Fibroblast of skin of right biceps (primary cell): ENCODE measurements at places on chromosomes 5 and 9.

DNA sequence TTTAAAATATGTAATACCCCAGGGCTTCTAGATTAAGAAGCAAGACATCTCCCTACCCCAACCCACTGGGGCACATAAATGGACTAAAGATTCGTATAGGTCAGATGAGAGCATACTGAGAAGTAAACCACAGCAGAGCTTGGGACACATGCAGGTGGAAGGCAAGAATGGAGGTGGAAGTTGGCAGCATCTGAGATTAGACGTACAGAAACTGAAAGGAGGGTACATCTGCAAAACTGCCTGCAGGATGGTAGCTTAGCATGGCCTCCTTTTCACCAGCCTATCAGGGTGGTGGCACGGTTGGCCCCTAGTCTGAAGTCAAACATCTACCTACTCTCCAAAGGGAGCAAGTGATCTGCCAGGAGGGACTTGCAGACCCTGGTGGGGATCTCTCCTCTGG lies 181.8 kb downstream of the TSSK1B start:
- no peak for DNase-seq

DNA sequence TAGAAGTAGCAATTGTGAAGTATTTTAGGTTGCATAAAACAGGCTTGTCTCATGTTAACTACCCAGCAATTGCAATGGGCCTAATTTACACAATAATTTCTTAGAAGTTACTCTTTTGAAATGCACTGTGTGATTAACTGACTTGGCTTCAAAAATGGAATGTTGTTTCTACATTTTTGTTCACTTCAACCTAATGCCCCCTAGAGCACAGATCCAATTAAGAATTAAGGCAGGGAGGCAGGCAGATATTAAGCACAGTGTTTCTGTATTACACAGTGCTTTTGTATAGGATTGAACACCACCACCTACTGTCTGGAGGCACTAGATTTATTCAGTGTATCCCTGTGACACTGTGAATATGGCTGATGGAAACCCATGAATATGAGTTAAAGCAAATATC lies 302.1 kb downstream of the FBXL17 start:
- peak; percentile 6 for DNase-seq

DNA sequence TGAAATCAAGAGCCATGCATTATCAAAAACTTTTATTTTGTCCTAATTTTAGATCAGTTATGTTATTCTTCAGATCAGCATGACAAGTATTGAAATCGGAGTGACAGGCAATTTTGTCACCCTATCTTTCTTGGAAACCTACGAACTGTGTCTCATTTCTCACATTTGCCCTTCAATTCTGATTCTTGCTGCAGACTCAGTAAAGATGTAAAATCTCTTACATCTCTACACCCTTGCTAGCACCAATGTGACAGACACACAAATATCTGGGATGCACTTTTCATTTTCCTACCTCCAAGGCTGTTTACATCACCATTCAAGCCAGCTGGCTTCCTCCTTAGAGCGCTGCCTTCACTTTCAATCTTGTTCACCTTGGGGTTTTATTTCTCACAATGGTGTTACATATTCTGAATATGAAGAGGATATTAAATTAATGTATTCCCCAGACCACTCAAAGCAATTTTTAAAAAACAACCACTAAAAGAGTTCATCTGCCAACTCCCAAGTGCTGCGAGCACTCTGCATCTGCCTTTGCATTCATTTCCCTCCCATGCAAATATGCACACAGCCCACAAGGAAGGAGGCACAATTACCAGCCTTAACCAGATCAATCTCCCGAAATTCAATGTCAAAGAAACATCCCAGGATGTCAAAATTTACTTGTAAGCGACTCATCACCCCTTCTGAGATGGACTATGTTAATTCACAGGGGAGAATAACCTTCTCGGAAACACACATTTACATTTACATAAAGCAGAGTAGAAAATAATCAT lies 164.3 kb downstream of the ENC1 start:
- no peak for DNase-seq

GRCh38 chr5:170488570-170488969 lies 15.2 kb upstream of the KCNIP1 start:
- DNase-seq: no peak

DNA sequence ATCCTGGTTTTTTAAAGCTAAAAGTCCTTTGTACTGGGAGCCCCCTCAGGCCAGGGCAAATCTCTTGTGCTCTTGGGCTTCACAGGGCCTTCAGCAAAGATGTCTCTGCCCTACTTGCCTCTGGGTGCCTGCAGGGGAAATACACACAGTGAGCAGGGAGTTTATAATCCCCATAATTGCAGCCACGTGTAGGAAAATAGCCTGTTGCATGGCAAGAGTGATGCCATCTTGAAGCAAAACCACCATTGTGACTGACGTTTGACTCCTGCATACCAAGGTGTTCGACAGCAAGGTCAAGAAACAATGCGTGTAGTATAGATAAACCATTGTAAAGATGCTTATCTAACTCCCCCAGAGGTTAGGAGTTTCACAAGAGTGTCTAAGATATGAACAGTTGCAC lies 11.4 kb upstream of the IL3 start:
- no peak for DNase-seq

GRCh38 chr5:97297063-97297703 lies 114.1 kb upstream of the RIOK2 start:
- peak; percentile 59 for DNase-seq

DNA sequence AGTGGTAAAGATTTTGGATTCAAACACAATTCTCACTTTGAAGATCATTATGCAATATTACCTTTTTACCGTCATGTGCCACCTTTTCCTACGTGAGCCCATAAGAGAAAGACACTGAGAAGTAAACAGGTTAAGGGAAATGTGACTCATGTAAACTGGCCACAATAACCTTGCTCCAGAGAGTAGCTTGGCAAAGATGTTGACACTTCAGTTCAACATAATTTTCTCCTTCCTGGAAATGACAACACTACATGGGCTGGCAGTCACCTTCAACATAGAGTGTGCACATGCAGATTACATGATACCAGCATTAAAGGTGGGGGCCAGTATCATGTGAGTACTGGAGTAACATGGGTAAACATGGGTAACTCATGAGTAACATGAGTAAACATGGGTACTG lies 141.9 kb downstream of the CDK5RAP2 start:
- no peak for DNase-seq

DNA sequence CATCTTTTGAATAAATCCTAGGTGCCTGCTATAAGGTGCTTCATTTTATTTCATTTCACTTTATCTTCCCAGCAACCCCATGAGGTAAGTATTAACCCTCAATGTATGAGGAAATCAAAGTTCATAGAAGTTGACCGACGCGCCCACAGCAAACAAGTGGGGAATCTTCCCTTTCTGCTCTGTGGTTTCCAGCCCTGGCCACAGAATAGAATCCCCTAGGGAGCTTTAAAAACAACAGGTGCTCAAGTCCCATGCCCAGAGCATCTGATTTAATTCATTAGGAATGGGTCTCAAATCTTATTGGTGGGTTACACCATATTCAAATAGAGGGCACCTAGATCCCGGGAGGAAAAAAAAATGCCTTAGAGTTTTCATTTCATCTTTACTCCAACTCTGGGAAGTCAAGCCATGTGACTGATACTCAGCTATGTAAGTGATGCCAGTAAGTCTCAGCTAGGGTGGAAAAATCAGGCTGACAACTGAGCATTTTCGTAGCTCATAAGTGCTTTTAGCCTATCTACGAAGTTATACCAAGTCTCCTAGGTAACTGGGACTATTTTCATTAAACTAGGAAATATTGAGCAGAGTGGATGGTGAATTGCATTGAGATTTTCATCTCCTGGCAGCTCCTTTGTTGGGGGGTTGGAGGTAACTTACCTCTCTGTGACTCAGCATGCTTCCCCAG lies 353.4 kb upstream of the SLC30A5 start:
- no peak for DNase-seq

GRCh38 chr9:96574931-96575351 lies 44.7 kb downstream of the CDC14B start:
- no peak for DNase-seq

- no peak for DNase-seq
These were observed 3.4 kb downstream of the SLC2A6 start for GRCh38 chr9:133475292-133476012.

- DNase-seq: no peak
These were observed 243.0 kb downstream of the RFK start for GRCh38 chr9:76151267-76151666.

DNA sequence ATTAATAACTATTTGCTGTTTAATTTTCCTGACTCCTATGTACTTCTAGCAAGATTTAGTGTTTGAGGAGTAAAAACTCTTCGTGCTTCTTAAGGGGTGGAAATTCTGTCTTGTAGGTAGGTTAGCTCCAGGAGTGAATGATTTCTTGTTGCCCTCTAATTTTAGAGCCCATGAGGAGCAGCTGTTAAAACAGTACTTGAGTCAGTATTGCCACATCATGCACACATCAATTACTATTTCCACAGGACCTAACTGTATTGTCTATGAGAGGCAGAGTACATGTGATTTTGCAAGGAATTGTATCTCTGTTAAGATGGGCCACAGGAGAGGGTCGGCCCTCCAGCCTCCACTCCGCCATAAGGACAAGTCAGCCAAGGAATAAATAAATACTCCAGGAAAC lies 91.2 kb downstream of the PDZD2 start:
- no peak for DNase-seq

DNA sequence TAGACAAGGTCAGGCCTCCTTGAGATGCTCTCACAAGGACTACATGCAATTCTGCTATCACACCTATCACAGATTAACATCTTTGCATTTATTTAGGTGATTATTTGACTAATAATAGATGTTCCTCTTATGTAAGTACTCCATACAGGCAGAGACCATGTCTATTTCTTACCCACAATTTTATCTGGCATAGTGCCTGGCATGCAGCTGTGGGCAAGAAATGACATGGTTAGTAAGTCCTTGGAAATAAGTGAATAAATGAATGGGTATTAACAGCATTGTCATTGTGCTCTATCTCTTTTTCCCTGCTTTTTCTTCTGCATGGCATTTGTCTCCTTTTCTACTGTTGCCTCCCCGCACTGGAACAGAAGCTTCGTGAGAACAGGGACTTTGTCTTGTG lies 49.4 kb downstream of the SLC22A5 start:
- DNase-seq: no peak
